ENCODE measurements at places on chromosomes 1 and 21.

DNA sequence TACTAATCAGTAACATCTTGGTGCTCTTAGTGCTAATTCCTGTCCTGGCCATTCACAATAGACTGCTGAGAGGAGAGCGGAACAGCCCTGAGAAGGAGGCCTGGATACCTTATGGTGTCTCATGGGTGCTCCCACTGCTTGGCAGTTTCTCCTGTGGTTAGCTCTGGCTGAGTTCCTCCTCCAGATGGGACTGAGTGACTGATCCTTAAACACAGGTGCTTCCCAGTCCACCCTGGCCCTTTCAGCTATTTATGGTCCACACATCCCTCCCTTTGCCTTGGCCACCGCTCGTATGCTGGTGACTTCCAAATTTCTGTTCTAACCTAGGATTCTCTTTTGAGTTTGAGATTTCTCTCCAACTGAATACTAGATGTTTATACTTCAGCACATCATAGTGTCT, 157.0 kb upstream of the CACNA1E start:
- no peak for DNase-seq

GRCh38 chr21:45670731-45671130, 27.2 kb downstream of the PCBP3 start:
- no peak for DNase-seq

GRCh38 chr1:207870306-207871031, 40.5 kb downstream of the CD34 start:
- no peak for DNase-seq

GRCh38 chr1:112991402-112992120, 35.6 kb upstream of the SLC16A1 start:
- DNase-seq, result no peak

- DNase-seq, result no peak
Measured at GRCh38 chr21:44872323-44872648, 1.2 kb downstream of the PTTG1IP start.

DNA sequence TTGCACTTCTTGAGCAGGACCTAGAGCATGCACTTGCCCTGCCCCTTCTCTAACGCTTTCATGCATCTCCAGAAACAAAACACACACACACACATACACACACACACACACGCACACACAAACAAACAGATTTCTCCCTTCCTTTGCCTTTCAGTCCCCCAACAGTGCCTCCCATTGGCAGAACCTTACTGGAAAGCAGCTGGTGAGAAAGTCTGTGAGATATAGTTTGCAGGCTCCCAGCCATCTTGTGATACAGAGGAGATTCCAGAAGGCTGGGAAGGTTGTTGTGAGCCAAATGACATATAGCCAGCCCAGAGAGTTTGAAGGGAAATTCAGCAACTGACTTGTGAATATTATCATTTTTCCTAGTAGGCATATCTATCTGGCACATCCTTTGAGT, 35.9 kb upstream of the ZRANB2 start:
- DNase-seq, result no peak

DNA sequence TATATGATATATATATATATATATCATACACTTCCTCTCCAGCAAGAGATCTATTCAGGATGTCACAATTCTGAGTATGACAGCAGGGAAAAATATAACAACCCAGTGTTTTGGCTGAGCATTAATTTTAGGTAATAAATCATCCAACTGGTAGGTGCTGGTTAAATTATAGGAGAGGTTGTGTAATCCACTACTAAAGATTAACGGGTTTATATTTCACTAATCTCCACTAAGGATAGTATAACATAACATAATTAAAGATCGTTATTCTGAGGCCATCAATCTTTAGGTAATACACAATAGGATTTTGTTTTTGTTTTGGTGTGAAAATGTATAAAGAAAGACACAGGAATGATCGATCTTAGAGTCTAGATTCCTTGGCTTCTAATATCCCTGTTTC, 102.2 kb downstream of the COQ8A start:
- no peak for DNase-seq

DNA sequence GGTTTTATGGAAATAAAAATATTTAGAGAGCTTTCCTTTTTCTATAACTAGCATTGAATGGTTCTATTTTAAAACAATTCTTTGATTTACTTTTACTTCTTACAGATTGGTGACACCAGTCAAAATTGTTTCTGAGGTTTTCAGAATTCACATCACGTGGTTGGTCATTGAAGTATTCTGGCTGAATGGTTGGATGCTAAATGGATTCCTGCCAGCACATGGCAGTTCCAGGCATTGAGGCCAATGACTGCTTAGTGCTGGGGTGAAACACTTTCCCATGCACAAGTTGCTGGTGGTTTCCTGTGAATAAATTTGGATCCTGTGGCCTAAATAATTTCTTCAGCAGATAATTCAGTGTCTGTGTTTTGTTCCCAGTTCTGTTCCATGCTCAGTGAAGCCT, 20.6 kb downstream of the NCAM2 start:
- DNase-seq, result no peak

GRCh38 chr1:3051270-3052268, 17.4 kb upstream of the PRDM16 start:
- no peak for DNase-seq

DNA sequence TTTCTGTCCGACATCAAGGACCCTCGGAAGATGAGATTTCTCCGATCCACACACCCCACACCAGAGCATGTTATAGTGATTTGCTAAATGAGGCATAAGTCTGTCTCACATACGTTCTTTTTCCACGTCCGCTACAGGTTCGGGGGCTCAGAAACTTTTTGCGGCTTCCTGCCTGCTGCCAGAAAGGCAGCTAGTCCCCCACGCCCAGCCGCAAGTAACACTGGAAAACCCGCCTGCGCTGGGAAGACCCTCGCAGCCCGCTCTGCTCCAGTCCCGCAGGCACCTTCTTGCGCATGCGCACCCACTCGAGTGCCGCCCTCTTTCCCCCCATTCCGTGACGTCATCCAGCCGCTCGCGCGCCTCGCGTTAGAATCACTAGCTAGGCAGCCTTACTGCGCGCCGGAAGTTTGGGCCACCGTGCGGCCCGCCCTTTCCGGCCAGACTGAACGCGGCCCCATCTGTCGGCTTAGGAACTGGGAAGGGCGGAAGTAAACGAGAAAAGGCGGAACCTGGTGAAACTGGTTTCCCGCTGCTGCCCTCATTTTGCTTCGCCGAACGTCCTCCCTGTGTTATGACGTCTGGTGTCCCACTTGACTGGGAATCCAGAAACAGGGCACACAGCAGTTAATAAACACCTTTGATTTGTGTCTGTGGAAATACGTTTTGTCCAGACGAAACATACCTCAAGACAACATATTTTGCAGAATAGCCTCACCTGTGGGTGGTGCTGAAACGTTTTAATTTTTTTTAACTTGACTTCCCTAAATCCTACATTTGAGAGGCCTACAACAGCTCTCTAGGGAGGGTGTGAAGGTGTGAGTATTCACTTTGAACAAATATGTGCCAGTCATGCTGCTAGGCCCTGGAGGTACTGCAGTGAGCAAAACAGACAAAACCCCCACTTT, at the start of gene C1orf74:
TSS of gene C1orf74 (minus strand) at position 295 of the 905 bp plus-strand sequence. CDS start 925 bp downstream, outside the sequence.
- DNase-seq, result peak; percentile 97

DNA sequence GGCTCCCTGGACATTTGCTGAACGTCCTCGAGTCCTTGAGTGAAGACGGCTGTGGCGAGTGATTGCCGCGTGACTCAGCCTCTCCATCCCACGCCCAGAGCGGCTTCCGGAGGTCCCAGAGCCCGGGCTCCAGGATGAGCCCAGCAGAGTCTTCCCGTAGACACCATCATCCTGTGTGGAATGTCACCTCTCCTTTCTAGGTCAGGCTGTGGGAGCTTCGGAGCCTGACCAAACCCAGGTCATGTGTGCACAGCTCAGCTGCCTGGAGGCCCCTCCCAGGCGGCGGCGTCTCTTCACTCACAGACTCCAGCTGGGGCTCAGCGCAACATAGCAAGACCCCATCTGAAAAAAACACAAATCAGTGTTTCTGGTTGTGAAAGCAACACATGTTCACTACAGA, 38.2 kb downstream of the PRKCZ start:
- peak; percentile 91 for DNase-seq

All from hepatic stellate cell (primary cell).